Upper lobe of right lung (tissue), 1 donor: ENCODE measurements at places on chromosomes 12 and 14. TPM values are rescaled to one million over a fixed set of nuclear protein-coding genes. Genes with fewer than 3 reads are reported as not detected.

- DNase-seq = no peak
Measured at GRCh38 chr12:1205512-1206060, 214.6 kb downstream of the ERC1 start.

DNA sequence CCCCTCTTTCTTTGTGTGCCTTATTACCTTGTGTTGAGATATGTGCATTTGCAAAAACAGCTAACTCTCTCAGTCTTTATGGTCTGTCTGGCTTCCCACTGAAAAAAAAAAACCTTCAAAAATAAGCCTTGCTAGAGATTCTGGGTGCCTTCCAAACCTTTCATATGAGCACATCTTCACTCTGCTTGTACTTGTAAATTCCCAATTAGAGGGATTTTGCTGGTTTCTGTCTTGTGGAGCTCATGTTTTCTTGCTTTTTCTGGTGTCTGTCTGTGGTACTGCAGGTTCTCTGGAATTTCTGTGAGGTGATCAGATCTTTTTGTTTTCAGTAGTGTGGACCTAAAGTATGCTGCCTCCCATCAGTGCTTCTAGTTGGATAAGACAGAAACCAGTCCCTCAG is 100.1 kb downstream of the PIK3C2G start:
- no peak for DNase-seq

- no peak for DNase-seq
Measured at GRCh38 chr12:116524964-116525379, 34.2 kb upstream of the MAP1LC3B2 start.

The EMP1 gene
- total RNA-seq = 286 TPM

DNA sequence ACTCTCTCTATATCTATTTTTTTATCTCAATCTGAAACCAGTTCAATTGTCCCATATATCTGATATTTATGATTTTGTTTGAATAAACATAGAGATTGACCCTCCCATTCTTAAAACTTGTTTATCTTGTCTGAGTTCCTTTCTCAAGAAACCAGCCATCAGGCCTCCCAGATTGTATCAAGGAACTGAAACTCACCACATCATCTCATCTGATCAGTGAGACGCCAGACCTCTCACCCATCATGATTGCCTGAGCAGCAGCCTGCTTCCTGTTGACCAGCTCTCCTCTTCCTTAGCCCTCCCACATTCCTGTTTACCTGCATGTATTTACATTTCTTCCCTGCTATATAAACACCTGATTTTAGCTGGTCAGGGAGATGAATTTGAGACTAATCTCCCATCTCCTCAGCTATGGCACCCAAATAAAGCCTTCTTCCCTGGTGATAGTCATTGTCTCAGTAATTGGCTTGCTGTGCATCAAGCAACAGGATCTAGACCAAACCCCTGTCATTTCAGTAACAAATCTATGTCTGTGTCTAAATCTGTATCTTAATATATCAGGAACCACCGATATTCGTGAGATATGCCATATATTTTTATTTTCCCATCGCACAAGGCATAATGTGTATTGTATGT is 323.6 kb downstream of the TMTC2 start:
- no peak for DNase-seq

The ARMH4 gene
- 2.3 TPM for total RNA-seq

DNA sequence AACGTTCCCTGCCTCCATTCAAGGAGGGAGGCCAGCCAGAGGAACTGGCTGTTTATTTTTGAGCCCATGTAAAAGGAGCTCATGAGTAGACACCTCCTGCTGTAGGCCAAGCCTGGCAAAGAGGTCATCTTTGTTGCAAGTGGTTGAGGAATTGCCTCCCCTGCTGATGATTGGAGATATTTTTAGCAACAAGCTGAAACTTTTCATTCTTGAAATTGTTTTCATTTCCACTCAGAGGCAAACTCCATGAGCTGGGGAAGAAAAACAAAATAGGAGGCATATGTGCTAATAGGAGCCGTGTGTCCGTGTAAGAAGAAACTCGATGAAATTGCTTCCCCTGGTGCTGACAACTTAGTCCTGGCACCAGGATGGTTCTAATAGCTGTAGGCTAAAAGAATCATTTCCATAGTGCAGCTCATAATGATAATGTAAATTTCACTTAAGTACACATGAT is 440.1 kb upstream of the FAR2 start:
- no peak for DNase-seq

The PIP4P1 gene
- 40.2 TPM for total RNA-seq

The CRACR2A gene
- 5.4 TPM for total RNA-seq

GRCh38 chr14:103687712-103688111 is 27.5 kb downstream of the XRCC3 start:
- DNase-seq = no peak

DNA sequence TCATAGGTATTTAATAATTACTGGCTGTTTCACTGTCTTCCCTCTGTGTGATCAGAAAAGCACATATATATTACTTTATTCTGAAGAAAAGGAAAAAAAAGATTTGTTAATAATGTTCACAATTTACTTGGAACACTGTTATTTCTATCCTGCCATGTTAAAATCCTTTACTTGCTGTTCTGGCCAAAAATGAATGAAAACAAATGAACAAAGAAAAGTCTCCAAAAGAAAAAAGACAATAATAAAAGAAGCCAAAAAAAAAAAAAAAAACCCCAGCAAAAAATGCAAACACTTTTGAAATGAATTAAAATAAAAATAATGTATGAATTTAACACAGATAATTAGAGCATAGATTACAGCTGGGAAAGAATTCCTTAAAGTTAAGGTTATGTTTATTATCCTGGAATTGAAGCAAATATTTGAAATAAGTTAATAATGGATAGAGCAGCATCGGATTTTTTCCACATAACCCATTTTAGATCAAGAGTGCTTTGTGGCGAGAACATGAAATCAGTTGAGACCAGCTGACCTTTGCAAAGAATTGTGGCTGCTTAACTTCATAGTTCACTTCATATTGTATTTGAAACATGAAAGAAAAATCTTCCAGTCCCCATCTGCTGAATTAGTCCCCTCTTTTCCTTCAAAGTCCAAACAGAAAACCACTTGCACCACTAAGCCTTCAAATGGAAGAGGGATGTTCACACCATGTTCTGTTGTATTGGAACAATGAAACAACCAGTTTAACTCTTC is 444.8 kb downstream of the ADAMTS20 start:
- no peak for DNase-seq

The TBC1D30 gene
- 14.8 TPM for total RNA-seq

DNA sequence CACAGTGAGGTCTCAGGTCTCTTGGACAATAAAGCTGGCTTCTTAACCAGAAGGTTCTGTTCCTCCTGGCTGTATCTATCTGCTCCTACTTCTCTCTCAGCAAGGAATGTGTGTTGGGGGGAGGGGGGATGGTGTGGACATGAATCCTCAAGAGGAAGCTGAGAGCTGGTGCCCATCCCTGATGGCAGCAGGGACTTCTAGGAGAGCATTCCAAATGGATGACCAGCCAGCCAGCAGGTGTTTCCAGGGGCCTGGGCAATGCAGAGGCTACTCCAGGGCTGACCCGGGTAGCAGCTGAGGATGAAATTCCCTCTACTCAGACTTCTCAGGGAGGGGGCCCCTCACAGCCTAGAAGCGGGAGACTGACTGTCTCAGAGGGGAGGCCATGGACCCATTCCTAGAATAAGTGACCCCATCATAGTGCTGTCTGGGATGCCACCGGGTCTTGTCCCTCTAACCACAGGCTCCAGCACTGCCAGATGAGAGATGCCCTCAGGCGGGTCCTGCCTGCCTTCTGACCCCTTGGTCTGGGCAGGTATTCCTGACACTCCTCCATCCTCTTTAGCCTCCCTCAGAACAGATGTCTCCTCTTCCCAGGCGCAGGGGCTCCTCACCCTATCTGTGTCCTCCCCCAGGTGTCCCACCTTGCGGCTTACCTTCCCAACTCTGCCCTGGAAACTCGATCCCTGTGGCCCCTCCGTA is 1.2 kb downstream of the RAB15 start:
- DNase-seq = peak; percentile 58

GRCh38 chr12:108853981-108854446 is 3.4 kb downstream of the SSH1 start:
- DNase-seq = no peak

The CACNA1C gene
- 15.6 TPM for total RNA-seq

GRCh38 chr12:103455020-103455763 is 40.6 kb downstream of the C12orf42 start:
- no peak for DNase-seq

DNA sequence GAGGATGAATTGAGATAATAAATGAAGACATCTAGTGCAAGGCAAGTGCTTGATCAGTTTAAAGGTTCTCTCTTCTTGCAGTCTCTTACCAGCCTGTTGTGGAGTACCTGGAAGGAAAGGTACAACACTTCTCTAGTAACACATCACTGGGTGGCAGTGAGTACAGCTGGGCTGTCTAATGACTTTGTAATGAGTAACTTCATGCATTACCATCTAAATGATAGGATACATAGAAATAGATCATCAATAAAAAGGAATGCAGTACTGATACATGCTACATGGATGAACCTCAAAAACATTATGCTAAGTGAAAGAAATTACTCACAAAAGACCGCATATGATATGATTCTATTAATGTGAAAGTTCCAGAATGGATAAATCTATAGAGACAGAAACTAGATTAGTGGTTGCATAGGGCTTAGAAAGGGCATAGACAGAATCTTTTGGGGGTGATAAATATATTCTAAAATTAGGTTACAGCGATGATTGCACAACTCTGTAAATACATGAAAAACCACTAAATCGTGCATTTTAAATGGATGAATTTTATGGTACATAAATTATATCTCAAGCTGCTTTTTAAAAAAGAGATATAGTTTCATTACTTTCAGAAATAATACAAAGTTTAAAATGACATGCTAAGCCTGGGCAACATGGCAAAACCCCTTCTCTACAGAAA is 224.4 kb downstream of the CHST11 start:
- DNase-seq = no peak
